Renal cortical epithelial cell (primary cell): ENCODE measurements at places on chromosomes 3 and 15.
A peak's percentile ranks its signal among the peaks of the same experiment; 100 is the strongest.

DNA sequence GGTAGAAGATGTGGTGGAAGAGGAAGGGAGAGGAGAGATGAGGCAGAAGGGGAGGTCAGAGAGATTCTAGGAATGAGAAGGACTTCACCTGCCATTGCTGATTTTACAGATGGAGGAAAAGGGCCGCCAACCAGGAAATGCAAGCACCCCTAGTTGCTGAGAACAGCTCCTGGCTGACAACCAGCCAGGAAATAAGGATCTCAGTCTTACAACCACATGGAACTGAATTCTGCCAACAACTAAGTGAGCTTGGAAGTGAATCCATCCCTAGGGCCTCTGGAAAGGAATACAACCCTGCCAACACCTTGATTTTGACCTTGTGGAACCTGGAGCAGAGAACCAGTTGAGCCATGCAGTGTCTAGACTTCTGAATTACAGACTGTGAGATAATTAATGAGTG lies 86.6 kb downstream of the EDEM1 start:
- DNase-seq, result no peak

DNA sequence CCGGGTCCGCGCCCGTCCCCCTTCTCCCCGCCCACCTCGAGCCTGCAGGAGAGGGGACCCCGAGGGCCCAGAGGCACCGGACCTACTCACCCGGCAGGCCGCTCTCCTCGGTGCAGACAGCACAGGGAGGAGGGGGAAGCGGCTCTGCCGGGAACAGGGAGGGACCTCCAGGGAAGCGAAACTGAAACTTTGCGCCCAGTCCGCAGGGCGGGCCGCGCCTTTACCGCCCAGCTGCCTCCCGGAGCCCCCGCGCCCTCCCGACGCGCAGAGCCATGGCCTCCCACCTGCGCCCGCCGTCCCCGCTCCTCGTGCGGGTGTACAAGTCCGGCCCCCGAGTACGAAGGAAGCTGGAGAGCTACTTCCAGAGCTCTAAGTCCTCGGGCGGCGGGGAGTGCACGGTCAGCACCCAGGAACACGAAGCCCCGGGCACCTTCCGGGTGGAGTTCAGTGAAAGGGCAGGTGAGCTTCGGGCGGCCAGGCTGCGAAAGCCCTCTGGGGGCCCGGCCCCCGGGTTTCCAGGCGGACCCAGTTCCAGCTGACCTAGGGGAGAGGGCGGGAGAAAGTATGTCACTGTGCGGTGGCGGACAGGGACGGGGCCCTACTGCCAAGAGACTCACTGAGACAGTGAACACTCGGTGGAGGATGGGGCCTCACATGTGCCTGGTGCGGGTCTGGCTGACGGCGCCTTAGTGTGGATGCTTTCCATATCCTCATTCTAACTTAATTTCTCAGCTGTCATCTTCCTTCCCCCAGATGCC lies at the start of the genes DTX3L and PARP9:
TSS of gene DTX3L (plus strand) at position 184 of the 758 bp plus-strand sequence. CDS start at position 273, 89 bp downstream.
TSS of gene PARP9 (minus strand) at position 146 of the 758 bp plus-strand sequence. CDS start 4,680 bp downstream, outside the sequence.
- DNase-seq, result peak; percentile 56

DNA sequence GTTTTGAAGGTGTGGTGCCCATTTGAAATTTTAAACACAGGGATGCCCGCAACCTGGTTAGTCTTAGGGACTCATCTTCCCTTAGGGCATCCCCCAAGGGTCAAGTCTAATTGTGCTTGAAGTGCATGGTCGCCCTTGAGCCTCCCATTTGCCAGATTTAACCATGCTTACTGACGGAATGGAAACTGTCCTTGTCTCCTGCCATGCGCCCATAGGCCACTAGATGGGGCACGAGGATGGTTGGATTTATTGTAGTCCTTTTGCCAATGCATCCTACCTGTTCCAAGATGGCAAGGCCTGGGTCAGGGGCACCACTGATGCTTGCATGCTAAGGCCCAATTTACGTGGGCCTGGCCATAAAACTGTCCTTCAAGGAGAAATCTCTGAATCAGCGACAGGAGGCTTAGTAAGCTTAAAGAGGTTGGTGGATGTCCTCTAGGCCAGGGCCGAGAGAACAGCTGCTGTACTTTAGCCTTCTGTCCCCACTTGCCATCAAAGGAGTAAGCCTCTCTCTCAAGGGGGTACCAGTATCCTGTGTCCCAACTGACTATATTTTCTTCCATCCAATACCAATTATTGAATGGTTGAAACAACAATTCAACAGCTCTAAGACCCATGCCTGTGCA lies 355.4 kb downstream of the OTOL1 start:
- DNase-seq, result peak; percentile 22

GRCh38 chr3:174583396-174583795 lies 275.7 kb upstream of the NAALADL2 start:
- no peak for DNase-seq

- DNase-seq, result peak; percentile 84
Observed at GRCh38 chr3:48694610-48695392, 9.1 kb upstream of the NCKIPSD start.

- no peak for DNase-seq
Observed at GRCh38 chr3:42473083-42473932, 29.1 kb upstream of the VIPR1 start.

DNA sequence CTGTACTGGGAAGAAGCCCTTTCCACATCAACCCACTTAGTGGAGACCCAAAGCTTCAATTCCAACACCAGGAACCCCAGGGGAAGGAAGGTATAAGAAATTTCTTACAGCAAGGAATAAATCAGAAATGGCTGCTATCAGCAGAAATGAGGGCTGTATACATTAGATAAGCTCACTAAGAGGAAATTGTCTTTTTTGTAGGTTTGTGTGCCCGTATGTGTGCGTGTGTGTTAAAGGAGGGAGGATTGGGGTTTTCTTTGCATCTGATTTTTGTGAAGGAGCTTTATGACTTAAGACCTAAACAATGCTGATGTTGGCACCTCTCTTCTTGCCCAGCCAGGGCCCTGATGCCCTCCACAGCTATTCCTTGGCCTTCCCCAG lies 18.6 kb downstream of the ARRDC4 start:
- no peak for DNase-seq

DNA sequence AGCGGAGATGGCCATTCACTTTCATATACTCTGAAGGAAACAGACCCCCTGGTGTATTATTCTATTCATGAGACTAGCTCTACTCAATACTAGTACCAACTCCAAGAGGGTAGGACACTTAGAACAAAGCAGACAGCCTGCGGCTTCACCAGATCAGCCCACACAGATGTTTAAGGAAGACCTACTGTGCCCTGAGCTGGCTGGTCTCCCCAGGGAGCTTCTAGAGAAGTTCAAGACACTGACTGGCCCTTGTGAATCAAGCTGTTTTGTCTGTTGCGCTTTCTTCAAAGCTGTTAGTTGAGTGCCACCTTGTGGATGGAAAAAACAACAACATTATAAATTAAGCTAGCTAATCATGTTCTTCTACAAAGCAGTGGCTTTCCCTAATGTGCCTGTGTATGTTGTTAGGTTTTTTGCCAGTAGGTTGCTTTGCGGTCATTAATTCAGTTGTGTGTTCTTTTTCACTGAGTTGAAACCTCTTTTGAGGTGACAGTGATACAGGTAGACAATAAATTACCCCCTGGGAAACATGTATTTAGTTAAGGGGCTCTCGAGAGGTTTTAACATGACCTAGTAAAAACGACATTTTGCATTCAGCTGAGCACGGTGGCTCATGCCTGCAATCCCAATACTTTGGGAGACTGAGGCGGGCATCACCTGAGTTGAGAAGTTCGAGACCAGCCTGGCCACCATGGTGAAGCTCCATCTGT lies 64.2 kb upstream of the MYZAP start:
- DNase-seq, result peak; percentile 90

DNA sequence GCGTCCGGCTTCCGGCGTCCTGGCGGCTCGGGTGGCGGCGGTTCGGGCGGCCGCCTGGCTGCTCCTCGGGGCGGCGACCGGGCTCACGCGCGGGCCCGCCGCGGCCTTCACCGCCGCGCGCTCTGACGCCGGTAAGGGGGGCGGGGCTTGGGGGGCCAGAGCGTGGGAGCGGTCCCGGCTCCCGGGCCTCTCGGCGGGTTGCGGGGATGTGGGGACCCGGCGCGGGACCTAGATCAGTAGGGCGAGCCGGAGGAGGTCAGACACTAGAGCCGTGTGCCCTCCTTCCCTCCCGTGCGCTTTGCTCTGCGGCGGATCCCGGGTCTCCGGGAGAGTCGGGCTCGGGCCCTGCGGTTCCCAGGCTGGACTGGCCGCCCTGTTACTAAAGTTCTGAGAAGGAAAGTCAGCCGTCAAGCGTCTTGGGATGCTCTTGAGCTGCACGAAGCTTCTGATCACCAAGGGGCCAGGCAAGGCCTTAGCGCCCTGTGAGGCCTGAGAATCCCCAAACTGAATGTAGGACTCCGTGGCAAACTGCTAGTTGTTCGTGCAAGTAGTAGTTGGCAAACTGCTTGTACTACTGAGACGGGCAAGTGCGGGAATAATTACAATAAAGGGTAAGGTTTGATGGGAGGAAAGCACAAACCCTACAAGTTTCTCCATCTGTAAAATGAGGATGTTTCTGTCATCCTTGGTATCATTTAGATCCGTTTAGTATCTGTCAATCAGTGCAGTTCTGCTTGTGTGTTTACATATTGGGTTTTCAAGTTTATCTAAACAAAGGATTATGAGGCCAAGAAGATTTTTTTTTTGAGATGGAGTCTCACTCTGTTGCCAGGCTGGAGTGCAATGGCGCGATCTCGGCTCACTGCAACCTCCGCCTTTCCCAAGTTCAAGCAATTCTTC lies 587 bp downstream of the PIGX start:
- DNase-seq, result peak; percentile 34

GRCh38 chr3:117955196-117955595 lies 1079.5 kb downstream of the IGSF11 start:
- peak; percentile 25 for DNase-seq

DNA sequence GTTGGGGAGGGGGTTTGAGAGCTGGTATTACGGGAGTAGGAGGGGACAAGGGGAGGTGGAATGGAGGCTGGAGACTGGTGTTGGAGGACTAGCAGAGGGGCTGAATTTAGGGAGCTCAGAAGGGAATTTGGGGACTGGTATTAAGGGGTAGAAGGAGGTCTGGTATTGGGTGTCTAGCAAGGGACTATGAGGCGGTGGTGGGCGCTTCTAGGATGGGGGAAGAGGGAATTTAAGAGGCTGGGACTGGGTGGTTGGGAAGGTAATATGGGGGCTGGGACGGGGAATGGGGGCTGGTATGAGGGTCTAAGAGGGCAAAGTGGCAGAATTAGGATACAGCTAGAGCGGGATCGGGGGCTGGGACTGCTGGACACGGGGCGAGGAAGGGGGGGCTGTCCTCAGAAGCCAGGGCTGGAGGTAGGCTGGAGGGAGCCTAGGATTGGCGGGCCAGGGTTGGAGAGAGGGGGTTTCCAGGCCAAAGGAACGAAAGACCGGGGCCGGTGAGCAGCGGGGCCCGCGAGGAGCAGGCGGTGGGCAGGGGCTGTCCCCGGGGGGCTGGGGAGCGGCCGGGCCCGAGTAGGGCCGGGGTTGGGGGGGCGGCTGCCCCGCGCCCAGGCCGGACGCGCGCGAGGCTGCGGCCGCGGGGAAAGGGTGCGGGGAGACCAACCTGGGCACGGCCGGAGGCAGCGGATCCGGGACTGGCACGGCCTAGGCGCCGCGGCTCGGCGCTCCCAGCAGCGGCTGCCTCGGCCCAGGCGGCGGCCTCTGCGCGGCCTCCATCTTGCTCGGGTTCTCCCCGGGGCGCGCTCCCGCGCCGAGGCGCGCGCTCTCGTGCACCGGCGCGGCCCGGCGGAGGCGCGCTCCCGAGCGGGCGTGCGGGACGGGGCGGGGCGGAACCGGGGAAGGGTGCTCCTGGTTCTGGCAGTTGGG lies at the start of gene LHFPL4:
TSS of gene LHFPL4 (minus strand) at position 802 of the 927 bp plus-strand sequence. CDS start 1,143 bp downstream, outside the sequence.
- no peak for DNase-seq

- peak; percentile 4 for DNase-seq
Observed at GRCh38 chr3:39809181-39809994, at the start of gene MYRIP. Gene MYRIP (plus strand): TSS chr3:39809609. CDS start chr3:39900817, 91,208 bp downstream.

DNA sequence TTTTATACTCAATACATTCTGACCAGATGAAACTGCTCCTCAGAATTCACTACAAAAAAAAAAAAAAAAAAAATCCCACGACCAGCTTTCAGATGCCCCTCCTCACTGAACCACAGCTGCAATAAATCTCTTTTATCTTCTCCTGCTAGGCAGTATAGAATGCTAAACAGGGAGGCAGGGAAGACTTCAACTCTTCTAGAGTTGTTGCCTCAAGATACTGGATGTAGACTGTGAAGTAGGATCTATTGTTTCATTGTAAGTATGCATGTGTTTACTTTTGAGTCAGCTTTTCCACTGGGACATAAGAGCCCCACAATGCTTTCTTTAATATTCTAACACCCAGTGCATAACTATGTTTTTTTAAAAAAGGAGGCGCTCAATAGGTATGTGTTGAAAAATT lies 401.4 kb downstream of the TBL1XR1 start:
- no peak for DNase-seq

GRCh38 chr3:30248423-30248822 lies 358.0 kb upstream of the TGFBR2 start:
- no peak for DNase-seq
